ENCODE measurements at places on chromosomes 1 and 21.
A peak's percentile ranks its signal among the peaks of the same experiment; 100 is the strongest.

GRCh38 chr1:44244986-44245385 is 31.7 kb downstream of the DMAP1 start:
- DNase-seq, result no peak

DNA sequence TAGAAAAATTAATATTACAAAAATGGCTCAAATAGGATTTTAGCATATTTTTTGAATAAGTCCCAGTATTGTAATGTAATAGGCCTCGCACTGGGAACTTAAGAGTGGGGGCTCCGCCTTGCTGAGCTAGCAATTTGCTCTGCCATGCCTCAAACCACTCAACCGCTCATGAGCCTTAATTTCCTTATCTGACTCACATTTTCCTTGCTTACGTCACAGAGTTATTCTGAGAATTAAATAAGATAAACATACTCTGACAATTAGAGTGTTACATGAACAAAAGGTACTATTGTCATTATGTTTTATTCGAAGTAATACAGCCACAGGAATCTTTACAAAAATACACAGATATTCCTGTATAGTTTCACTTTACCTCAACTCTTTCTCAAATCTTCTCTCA is 108.1 kb downstream of the SLC44A5 start:
- no peak for DNase-seq

GRCh38 chr1:241808265-241808664 is 39.7 kb upstream of the EXO1 start:
- no peak for DNase-seq

DNA sequence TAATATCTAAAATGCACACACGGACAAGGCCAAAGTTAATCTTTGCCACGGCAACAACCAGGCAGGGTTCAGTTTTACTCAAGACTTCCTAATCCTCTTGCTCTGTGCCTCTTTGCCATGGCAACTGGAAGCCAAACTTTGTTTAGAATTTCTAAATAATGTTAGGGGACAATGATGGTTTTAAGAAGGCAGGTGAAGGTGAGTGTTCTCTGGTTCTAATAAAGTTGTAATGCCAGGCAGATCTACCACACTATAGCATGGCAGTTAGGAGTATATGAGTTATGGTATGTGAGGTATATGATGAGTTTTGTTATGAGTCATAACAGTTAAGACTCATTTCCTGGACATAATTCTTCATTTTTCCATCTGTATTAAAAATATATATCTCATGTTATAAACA is 2.7 kb downstream of the PTPRC start:
- peak; percentile 59 for DNase-seq

DNA sequence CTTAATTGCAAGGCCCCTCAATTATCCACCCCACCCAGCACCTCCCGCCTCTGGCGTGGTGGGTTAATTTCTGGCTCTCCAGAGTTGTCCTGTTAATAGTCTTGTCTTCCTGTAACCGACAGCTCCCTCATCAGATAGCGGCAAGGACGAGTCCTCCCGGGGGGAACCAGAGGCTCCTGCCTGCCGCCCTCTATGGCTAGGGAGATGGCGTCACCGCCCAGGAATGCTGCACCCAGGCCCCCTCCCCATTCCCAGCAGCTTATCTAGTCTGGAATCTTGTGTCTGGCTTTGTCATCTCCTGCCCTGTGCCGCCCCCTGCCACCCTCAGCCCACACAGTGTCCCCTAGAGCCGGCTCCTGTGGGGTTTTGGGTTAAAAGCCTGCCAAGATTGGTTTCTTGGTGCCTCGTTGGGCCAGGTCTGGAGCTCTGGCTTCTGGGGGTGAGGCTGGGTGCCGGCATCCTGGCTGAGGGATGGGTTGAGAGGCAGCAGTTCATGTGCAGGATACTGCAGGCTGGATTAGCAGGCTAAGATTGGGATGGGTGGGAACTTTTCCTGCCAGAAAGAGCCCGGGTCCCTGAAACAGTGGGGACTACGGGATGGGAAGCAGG is 48.8 kb downstream of the EDN2 start:
- peak; percentile 85 for DNase-seq

GRCh38 chr1:228321435-228321834 is 85.2 kb downstream of the TRIM11 start:
- DNase-seq, result no peak

GRCh38 chr1:11792106-11792505 is 13.7 kb downstream of the MTHFR start:
- DNase-seq, result no peak

DNA sequence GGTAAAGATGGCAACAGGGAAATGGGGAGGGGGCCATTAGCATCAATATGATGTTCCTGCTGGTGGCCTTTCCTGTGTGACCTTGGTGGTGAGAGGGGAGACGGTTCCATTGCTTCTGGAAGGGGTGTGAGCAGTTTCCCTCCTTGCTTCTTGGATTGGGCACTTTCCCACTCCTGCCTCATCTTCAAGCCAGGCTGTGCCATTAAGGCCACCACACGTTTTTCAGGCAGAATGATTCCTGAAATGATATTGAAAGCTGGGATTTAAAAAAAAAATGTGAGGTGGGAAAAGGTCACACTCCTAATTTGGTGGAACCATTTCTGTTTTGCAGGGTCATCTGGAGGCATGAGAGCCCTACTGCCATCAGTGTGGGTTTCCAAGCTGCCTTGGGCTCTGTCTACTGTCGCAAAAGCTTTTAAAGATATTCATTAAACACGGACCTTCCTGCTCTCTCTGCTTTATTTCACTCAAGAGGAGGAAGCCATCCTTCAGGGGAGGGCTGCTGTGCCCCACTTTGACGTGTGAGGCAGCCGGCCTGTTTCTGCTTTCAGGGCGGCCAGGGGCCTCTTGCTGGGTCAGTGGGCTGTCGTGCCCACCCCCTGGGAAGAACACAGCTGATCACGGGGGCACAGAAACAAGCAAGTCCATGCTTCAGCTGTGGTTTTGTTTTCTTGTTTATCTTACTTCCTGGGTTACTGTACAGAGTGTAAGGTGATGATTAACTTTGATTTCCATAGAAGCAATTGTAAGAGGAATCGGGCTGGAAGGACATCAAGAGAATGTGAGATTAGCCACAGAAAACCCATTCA is 8.0 kb downstream of the RIIAD1 start:
- no peak for DNase-seq

Measured in fibroblast of skin of right biceps (primary cell).